ENCODE measurements at places on chromosomes 13 and 19.

- no peak for DNase-seq
Measured at GRCh38 chr13:101152184-101152583, 264.1 kb downstream of the NALCN start.

GRCh38 chr19:1618157-1619093 is 13.2 kb upstream of the UQCR11 start:
- peak; percentile 62 for DNase-seq

DNA sequence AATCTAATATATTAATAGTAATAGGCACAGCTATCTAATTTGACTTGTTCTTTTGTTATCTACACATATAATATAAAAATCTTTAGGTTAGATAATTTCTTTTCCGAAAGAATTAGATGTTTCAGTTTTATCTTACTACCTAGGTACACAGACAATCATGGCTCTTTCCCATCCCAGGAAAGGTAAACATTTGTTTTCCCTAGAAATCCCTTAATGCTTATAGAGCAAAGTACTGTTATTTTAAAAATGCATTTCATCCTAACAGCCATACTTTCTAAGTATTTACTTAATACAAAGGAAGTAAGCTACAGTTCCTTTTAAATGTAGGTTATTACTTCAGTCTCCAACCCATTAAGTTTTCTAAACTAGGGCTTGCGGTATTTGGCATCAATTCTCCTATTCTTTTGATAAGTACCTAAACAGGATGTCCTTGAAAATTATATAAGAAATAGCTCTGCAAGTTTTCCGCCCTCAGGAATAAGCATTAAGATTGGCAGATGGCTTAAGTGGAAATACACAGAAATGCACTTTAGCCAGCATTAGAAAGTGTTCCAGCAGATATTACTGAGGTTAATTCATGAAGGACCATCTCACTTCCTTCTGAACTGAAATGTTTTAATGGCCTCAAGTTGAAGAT is 616.2 kb upstream of the SPRY2 start:
- no peak for DNase-seq

DNA sequence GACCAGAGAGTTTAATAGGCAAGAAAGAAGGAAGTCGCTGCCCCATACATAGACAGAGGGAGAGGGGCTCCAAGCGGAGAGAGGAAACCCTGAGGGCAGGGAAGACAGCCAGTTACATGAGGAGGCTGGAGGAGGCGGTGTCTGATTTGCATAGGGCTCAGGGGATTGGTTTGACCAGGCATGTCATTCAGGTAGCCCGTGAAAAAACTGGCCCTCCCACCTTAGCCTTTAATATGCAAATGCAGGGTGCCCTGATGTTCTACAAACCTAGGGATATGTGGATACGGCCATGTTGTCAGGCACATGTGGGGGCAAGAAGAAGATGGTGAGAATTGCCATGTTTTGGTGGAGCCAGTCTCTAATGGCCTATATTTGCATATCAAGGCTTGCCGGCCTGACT is 1461.6 kb downstream of the PCDH9 start:
- no peak for DNase-seq

DNA sequence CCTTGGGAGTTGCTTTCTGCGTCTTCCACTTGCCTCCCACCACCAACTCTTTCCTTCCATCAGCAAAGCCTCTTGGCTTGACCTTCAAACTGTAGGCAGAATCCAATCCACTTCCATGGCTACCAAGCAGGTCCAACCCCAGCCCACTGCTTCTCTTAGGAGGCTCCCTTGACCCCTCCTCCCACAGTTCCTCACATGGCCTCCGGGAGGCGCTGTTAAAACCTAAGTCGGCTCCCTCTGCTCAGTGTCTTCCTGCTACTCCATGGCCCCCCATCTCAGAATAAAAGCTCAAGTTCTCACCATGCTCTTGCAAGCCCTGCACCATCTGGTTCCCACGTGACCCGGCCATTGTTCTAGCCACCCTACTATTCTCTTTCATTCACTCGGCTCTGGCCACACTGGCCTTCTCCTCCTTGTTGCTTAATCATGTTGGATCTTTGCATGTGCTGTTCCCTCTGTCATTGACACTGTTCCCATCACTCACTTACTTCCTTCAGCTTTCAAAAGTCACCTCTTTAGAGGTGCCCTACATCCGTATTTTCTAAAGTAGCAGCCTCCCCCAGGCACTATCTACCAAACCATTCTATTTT is 7.5 kb downstream of the IZUMO2 start:
- no peak for DNase-seq

DNA sequence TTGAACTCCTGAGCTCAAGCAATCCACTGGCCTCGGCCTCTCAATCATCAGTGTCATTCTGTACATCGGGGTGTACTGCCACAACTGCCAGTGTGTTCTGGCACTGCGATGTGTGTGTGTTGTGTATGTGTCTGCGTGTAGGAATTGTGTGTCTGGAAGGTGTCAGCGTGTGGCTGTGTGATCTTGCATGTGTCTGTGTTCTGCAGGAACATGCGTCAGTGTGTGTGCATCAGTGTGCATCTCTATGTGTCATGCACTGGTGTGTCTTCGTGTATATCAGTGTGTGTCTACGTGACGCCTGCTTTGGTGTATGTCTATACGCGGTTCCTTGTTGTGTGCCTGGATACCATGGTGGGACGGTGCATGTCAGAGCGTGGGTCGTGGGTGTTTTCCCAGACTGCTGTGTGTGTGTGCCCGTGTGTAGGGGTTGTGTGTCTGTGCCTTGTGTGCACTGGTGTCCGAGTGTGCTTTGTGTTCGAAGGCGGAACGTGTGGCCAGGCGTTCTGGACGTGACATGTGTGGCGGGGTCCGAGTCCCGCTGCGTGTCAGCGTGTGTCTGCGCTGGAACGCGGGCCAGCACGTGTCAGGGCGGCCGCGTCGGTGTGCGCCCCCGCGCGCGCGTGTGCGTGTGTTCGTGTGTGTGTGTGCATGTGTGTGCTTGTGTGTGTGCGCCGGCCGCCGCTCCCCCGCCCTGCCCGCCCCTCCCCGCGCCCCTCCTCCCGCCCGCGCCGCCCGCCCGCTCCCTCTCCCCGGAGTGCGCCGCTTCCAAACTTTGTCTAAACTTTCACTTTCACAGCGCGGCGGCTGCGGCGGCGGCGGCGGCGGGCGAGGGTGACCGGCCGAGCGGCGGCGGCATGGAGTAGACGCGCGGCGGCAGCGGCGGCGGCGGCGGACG is at the start of gene NFIX:
Gene NFIX, plus strand, starts transcription at position 775 of the 895 bp plus-strand sequence. CDS start 363 bp downstream, outside the sequence.
- peak; percentile 77 for DNase-seq

- DNase-seq = no peak
Measured at GRCh38 chr19:33770107-33770506, 26.6 kb upstream of the KCTD15 start.

GRCh38 chr19:46435009-46435408 is 6.3 kb upstream of the PNMA8C start:
- no peak for DNase-seq

DNA sequence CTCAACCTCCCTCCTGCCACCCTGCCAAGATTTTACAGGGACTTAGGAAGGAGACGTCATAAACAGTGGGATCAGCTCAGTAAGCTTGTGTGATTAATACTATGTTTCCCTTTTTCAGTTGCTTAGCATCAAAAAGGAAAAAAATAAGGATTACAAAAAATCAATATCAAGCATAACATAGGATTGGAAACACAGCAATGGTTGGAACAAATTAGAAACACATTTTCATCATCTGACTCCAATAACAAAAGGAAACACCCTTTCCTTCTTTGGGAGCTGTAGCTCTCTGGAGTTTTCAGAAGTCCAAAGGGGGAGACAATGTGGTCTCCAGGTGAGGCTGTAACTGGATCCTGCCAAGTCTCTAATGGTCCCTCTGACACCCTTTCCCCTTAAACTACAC is 233.4 kb downstream of the B3GLCT start:
- no peak for DNase-seq

GRCh38 chr19:52990759-52991418 is 22.8 kb upstream of the ERVV-1 start:
- DNase-seq = no peak

- no peak for DNase-seq
Measured at GRCh38 chr19:48310227-48310626, 15.1 kb upstream of the EMP3 start.

- DNase-seq = peak; percentile 63
Measured at GRCh38 chr19:43738780-43739211, 16.0 kb downstream of the SMG9 start.

DNA sequence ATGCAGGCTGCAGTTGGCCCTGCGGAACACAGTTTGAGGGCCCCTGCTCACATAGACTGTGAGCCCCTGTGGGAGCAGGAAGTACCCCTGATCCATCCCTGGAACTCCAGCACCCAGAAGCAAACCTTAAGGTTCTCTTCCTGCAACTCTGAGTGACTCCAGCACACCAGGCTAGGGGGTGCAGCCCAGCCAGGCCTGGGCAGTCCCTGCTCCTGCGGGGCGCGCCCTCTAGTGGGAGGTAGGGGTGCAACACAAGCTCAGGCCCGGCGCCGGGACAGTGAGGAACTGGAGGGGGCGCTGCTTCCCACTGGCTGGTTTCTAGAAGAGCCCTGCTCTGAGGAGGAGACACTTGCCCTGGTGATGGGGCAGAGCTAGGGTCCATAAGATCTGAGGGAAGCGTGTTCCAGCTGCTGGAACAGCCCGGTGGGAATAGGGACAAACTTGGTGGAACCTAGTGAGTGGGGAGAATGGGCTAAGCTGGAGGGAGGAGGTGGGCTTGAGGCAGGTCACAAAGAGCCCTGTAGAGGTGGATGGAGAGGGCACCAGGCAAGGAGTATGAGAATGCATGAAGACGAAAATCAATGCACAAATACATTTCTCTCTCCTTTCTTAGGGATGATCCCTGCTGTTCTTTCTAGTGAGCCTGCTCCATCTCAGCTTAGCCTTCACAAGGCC is 5.0 kb downstream of the ZSCAN5A start:
- DNase-seq = peak; percentile 39

- DNase-seq = no peak
Measured at GRCh38 chr19:57615346-57615745, 1.3 kb downstream of the ZNF134 start.

DNA sequence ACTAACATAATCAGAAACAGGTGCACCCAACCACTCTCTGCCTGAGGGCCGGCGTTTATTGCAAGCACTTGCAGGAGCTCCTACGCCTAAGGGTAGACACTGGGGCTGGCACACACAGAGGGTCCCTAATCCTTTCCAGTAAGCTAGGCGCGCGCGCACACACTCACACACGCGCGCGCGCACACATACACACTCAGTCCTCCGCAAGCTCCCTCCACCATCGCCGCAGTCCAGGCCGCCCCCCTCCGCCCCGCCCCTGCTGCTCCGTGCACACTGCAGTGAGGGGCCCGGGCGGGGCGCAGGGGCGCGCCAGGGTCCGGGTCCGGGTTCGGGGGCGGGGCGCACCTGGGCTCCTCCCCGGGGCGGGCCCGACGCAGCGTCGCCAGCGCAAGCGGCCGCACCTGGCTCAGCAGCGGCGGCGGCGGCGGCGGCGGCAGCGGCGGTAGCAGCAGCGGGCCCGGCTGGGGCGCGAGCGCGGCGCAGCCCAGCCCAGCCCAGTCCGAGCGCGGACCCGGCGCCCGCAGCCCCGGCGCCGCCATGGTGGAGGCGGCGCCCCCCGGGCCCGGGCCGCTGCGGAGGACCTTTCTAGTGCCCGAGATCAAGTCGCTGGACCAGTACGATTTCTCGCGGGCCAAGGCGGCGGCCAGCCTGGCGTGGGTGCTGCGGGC is at the start of gene CAMSAP3:
Gene CAMSAP3, plus strand, starts transcription at position 398 of the 668 bp plus-strand sequence. Its CDS starts 140 bp downstream, at position 538.
- DNase-seq = peak; percentile 60

GRCh38 chr13:98195054-98195791 is 18.2 kb upstream of the RNF113B start:
- no peak for DNase-seq

DNA sequence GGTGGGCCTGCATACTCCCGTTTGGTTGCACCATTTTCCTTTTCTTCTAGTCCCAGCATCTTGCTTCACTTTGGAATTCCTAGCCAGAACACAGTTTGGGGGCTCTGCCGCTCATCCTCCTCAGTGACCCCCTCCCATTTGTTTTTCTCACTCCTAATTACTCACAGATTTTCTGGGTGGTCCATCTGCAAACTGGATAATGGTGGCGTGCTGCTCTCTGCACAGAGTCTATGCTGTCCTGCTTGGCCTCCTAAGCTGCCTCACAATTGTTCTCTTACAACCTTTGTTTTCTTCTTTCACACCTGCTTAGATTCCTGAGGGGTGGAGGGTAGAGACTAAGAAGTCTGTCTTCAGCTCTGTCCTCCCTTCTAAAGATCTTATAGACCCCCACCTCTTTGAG is 80.8 kb downstream of the SHISA2 start:
- no peak for DNase-seq

DNA sequence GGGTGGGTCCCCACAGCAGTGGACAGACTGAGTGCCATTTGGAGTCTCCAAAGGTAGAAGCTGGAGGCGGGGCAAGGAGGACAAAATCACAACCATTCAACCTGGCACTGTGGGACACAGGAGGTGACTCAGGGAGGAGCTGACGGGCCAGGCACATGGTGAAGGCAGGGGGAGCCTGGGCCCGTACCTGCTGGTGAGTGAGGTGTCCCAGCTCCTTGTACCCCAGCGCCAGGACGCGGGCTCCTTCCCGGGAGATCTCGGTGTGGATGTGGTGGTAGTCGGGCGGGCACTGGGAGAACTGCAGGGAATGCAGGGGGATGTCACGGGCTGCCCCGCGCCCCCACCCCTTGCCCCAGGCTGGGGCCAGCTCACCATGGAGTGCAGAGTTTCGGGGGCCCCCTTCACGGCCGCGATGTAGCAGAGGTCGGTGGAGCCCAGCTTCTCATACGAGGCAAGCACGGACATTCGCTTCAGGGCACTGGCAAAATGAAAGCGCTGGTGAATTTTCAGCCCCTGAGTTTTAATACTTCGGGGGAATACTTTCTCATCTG is 9.8 kb downstream of the ATP13A1 start:
- no peak for DNase-seq

GRCh38 chr19:55597501-55597921 is 1.8 kb downstream of the FIZ1 start:
- no peak for DNase-seq

DNA sequence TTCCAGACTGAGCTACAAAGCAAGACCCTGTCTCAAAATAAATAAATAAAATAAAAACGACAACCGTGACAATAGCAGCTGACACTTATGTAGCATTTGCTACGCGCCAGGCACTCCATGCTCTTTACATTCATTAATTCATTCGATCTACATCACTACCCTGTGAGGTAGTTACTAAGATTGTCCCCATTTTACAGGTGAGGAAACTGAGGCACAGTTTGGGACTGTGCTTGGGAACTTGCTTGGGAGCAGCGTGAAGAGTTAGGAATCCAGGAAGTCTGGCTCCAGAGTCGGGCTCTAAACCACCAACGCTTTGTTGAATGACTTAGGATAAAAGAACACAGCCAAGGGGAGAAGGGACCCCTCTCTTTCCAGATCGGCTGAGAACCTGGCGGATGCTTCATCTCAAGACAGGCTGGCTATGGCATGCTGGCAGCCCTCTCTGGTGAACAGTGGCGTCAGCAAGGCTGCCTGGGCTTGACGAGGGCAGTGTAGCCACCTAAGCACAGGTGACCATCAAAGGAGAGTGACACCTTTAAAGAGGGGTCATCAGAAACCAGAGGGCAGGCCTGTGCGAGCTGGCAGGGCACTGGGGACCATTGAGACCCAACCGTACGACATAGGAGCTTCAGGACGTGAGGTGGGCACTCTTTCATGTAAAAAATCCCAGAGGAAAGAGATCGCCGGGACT is 591 bp downstream of the DOHH start:
- DNase-seq = no peak

Measured in left colon (tissue), 2 donors.